ENCODE measurements at places on chromosomes 1 and 21. TPM values are rescaled to one million over a fixed set of nuclear protein-coding genes. Genes with fewer than 3 reads are reported as not detected.

The CYP4A11 gene
- total RNA-seq, result not detected

The S100A9 gene
- 606 TPM for total RNA-seq

The PDXK gene
- 164 TPM for total RNA-seq

The TPTE gene
- total RNA-seq, result not detected

The S100A7 gene
- total RNA-seq, result 2.7 TPM

The CLDN17 gene
- not detected for total RNA-seq

The FCN3 gene
- total RNA-seq, result not detected

The BRDT gene
- not detected for total RNA-seq

The HAO2 gene
- not detected for total RNA-seq

The LGR6 gene
- total RNA-seq, result not detected

The OR2T33 gene
- not detected for total RNA-seq

The TDRD5 gene
- not detected for total RNA-seq

The CD1C gene
- total RNA-seq, result not detected

The OR6N1 gene
- total RNA-seq, result not detected

The PDZK1IP1 gene
- not detected for total RNA-seq

The S100A7A gene
- total RNA-seq, result not detected

The ZBTB40 gene
- total RNA-seq, result 13.6 TPM

The KIF17 gene
- total RNA-seq, result 0.83 TPM

The CFHR2 gene
- not detected for total RNA-seq

The PGLYRP4 gene
- 0.29 TPM for total RNA-seq

All from mammary epithelial cell (primary cell).